NCI-H526 treated with DMSO at 0.1 percent for 48 hours (cell line): ENCODE measurements at places on chromosomes 7 and 10.

DNA sequence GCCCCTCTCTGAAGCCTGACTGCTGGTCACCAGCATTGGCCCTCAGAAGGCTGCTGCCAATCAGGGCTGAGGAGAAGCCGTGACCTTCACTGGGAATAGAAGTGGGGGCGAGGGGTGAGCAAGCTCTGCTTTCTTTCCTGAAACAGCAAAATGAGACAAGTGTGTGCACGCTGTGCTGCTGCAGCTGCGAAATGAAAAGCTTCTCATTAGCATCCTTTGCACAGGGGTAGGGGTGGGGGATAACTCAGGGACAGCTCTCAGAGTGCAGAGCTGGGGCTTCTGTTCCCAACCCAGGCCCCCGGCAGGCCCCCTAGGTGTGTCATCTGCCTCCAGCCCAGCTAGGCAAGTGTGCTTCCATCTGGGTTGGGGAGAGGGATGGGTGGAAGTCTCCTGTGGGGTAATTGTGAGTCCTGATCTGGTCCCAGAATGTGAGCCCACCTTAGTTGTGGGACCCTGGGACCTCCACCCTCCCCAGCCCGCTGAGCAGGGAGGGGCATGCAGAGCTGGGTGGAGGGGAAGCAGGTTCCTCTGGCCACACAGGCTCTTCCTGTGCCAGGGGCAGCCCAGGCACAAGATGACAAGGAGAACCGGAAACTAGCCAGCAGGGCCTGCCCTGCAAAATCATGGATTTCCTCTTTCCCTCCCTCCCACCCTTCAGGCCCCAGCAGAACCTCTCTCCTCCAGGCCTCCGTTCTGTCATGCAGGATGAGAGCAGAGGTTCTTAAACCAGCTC is 22.2 kb downstream of the ZNF467 start:
- no peak for DNase-seq

DNA sequence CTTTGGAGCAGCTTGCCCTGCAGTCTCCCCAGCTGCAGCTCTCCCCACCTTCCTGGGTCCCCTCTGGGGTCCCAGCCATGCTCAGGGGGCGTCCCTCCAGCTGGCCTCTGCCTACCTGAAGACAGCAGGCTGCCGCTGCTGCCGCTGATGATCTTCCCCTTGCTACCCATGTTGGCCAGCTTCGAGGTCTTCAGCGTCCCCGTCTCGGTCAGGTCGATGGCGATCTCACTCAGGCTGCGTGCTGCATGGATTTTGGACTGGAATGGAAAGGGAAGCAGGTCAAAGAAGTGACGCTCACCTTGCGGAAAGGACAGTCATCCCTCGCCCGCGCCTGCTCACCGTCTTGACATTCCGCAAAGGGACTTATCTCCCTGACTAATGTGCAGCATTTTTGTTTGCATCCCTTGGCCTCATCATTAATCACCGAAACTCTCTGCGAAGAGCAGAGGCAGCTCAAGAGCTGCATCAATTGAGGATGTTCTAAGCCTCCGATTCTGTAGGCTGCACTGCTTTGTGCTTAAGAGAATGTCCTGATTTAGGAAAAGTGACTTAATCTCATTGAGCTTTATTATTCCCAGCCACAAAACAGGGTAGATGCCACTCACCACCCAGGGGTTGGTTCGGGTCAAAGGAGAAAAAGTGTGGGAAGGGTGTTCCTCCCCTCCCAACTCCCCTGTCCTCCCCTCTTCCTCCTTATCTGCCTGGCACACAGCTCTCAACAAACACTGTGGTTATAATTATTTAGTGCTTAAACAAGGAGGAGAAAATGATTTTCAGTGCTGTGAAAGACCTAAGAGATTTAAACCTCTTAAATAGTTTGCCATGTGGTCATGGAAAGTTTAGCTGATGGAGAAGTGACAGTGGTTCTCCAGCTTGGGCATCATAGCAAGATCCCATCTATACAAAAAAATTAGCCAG is 107.3 kb downstream of the PRPF18 start:
- no peak for DNase-seq

- DNase-seq, result peak; percentile 58
Observed at GRCh38 chr7:15015545-15016314, 113.2 kb upstream of the DGKB start.

GRCh38 chr10:132743925-132744490 is 41.9 kb downstream of the NKX6-2 start:
- DNase-seq, result no peak

GRCh38 chr7:97218767-97219166 is 101.3 kb downstream of the SDHAF3 start:
- no peak for DNase-seq
